ENCODE measurements at places on chromosomes 12 and 14. TPM values are rescaled to one million over a fixed set of nuclear protein-coding genes. Genes with fewer than 3 reads are reported as not detected.

GRCh38 chr12:26610774-26611173 is 222.2 kb downstream of the ITPR2 start:
- DNase-seq = no peak

DNA sequence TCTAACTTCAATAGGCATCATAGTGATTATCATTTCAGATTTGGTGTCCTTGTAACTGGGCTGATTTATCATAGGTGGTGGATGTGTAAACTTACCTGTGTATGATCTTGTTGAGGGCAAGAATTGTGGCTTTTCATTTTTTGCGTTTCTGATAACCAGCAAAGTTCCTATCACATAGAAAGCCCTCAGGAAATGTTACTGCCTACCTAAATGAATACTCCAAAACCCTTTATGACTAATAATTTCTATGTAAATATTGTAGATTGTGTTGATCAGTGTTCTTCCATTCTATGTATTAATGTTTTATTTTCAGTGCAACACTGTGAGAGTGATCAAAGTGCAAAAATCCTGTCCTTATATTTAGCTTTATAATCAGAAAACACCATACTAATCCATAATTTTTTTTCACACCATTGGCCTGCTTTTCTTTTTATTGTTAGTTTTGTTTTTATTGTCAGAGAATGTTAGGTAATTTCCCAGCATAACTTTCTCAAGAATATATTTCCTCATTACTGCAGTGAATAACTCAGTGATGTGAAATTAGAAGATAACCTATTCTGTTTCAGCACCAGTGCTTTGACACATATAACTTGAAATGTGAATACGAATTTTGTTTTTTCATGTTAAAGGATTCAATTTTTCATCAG is 94.1 kb downstream of the GPHN start:
- DNase-seq = no peak

- DNase-seq = no peak
These were observed 563.9 kb downstream of the SLC16A7 start for GRCh38 chr12:60159761-60160160.

GRCh38 chr14:33120341-33120740 is 181.7 kb downstream of the NPAS3 start:
- no peak for DNase-seq

DNA sequence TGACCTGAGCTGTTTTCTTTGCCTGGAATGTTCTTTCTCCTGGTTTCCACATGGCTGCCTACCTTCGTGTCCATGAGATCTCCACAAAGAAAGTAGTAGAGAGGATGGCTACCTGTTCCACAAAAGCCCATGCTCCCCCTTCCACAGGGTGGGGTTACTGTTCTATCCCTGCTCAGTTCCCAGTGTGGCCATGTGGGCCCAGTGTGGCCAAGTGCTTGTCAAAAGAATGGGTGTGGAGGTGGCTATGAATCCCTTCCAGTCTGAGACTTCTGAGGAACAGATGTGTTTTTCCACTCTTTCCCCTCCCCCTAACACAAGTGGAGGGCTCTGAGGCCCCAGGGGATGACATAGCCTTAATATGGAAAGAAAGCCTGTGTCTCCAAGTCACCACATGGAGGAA is 26.2 kb upstream of the HSP90B1 start:
- no peak for DNase-seq

- DNase-seq = no peak
These were observed 85.4 kb downstream of the PTCSC3 start for GRCh38 chr14:36091096-36091495.

The CRIP2 gene
- polyA plus RNA-seq = 234 TPM

GRCh38 chr14:21299562-21300130 is 19.8 kb downstream of the RPGRIP1 start:
- no peak for DNase-seq

The GPD1 gene
- polyA plus RNA-seq = 68.2 TPM

GRCh38 chr14:104528496-104528895 is 51.1 kb upstream of the C14orf180 start:
- DNase-seq = no peak

GRCh38 chr12:47039756-47040155 is 39.7 kb upstream of the PCED1B start:
- DNase-seq = no peak

The PZP gene
- polyA plus RNA-seq = 0.68 TPM

DNA sequence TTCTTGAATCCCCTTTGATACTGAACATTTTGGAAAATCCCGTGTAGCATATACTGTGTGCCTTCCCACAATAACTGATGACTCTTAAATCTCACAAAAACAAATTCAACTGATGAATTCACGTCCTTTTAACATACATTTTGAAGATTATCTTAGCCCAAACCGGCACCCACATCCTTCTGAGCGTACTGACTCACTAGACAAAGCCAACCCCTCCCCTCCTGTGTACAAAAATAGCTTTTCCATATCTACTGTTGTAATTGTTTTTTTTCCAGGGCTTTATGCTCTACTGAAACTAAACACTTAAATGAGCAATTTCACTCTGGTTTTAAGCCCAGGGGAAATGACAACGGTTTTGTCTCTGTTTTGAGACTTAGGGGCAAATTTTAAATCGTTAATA is 109.4 kb upstream of the ATF7IP start:
- DNase-seq = no peak

- peak; percentile 44 for DNase-seq
These were observed 101.0 kb upstream of the GZMB start for GRCh38 chr14:24734917-24735500.

The SLC39A5 gene
- polyA plus RNA-seq = 0.56 TPM

- no peak for DNase-seq
These were observed 124.4 kb downstream of the RIMBP2 start for GRCh38 chr12:130591736-130592135.

The KLRD1 gene
- polyA plus RNA-seq = 1.3 TPM

DNA sequence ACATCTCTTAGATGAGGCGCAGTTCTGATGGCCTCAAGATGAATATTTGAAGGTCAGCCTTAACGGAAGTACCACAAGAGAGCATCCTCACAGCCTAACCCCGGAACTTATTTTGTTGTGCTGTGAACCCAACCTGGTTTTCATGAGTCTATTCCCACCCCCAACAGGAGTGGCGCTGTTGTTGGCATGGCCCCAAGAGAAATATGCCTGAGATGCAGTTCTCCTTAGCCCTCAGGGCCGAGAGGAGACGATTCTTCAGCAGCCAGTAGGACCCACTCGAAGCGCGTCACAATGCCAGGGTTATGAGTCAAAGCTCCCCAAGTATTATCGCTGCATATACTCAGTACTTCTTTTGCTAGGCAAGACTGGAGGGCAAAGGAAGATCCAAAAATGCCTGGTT is 24.5 kb upstream of the BCL11B start:
- DNase-seq = no peak

The KRT5 gene
- polyA plus RNA-seq = 0.24 TPM

GRCh38 chr12:116174006-116174405 is 103.5 kb downstream of the MED13L start:
- no peak for DNase-seq

- no peak for DNase-seq
These were observed 63.4 kb upstream of the FUT8 start for GRCh38 chr14:65349100-65349499.

- DNase-seq = no peak
These were observed 391.9 kb downstream of the RMST start for GRCh38 chr12:97854477-97854876.

GRCh38 chr14:55065411-55065810 is 14.0 kb downstream of the MAPK1IP1L start:
- no peak for DNase-seq

Measured in forelimb muscle (tissue), 1 donor.